ENCODE measurements at places on chromosomes 7 and 10. TPM values are rescaled to one million over a fixed set of nuclear protein-coding genes. Genes with fewer than 3 reads are reported as not detected.

DNA sequence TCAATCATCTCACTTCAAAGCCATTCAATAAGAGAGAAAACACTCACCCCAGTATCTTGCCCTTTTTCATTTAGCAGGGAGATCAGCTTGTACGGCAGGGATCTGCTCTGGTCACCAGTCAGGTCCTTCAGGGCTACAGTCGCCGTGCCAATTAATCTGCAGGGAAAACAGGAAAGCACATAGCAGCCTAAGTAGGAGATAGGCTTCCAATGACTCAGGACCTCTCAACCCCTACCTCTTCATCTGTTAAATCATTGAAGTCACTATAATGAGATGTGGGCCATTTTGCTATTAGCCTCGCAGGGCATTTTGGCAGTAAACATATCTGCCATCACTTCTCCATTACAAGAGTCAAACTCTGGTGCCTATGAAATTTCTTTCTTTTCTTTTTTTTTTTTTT is 50.8 kb downstream of the MYOF start:
- no peaks in the 10 kb centered on the region for H3K4me1 ChIP-seq
- no peaks in the 10 kb centered on the region for H3K36me3 ChIP-seq
- no peak overlapping the region for H3K4me3 ChIP-seq
- no peaks in the 10 kb centered on the region for H3K27me3 ChIP-seq
- no peak for DNase-seq

DNA sequence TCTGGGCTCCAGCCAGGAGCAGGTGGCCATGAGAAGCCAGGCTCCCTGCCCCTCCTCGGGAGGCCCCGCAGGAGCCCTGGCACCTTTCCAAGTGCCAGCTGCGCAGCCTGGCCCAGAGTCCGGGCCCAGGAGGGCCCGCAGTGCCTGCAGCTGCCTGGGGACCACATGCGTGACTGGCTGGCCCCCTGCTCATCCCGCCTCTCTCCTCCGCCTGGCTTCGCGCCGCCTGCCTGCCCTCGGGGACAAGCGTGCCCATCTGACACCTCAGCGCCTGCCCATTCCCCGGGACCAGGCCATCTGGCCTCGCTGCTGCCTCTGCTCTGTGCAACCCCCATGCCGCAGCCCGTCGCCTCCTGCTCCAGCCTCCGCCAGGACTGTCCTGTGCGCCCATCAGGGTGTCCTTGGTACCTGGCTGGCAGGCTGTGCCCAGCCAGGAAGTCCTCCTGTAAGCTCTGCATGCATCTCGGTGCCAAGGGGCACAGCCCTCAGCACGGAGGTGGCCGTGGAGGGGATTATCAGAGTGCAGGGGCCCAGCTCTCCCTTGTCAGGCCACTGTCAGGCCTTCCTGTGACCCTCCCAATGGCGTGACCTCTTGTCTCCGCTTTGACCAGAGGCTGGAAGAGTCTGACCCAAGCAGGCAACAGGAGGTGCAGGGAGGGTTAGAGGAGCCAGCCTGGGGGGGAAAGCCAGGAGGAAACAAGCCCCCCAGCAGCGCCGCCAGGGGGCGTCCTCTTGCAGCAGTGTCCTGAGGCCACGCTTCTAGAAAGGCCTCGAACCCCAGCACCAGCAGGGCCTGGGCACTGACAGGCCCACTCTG is 50.5 kb downstream of the TMEM209 start:
- peaks cover 27% of the 10 kb centered on the region for H3K4me1 ChIP-seq
- peaks cover under 1% of the 10 kb centered on the region for H3K36me3 ChIP-seq
- H3K27me3 ChIP-seq: no peaks in the 10 kb centered on the region
- no peak overlapping the region for H3K4me3 ChIP-seq
- peak overlapping the region; percentile 10 for H3K27ac ChIP-seq

DNA sequence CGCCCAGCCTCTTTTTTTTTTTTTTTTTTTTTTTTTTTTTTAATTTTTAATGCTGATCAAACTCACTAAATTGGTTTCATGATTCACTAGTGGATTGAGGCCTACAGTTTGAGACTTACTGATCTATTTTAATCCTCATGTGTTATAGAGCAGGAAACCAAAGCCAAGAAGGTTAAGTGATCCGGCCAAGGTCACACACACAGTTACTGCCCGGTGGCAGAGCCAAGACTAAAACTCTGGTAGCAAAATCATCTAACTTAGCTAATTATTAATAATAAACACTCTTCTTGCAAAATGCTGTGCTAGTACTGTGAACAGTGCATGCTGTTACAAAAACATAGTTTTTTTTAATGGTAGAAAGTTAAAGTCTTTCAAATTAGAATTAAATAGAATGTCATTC is 188.3 kb upstream of the NFE2L3 start:
- H3K27ac ChIP-seq: no peak overlapping the region
- H3K4me3 ChIP-seq: no peak overlapping the region
- no peaks in the 10 kb centered on the region for H3K4me1 ChIP-seq
- H3K27me3 ChIP-seq: no peaks in the 10 kb centered on the region

DNA sequence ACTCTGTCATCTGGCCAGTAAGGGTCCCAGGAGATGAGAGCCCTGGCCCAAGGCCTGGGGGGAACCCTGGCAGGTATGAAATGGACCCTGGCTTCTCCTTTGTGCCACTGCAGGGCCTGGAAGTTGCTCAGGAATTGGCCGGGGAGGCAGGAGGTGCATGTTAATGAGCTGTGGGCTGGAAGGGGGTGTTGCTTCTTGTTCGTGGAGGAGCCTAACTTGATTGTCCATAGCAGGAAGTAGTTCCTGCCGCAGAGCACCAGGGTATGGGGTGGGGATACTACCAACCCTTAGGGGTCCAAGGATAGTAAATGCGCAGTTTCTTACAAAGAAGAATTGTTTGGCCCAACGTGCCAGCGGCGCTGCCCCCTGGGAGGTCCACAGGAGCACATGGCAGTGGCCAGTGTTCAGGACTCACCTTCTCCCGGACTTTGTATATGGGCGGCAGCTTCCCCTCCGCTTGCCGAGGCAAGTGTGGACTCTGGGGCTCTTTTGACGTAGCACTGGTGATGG is 21.5 kb downstream of the TEX36 start:
- no peaks in the 10 kb centered on the region for H3K36me3 ChIP-seq
- H3K4me1 ChIP-seq: no peaks in the 10 kb centered on the region
- H3K4me3 ChIP-seq: no peak overlapping the region
- DNase-seq: no peak

GRCh38 chr10:86229376-86229775 is 137.2 kb downstream of the GRID1 start:
- H3K27me3 ChIP-seq: no peaks in the 10 kb centered on the region
- peaks cover 52% of the 10 kb centered on the region for H3K4me1 ChIP-seq
- DNase-seq: no peak
- no peak overlapping the region for H3K27ac ChIP-seq
- no peak overlapping the region for H3K4me3 ChIP-seq
- no peaks in the 10 kb centered on the region for H3K36me3 ChIP-seq

The C10orf67 gene
- 1.0 TPM for total RNA-seq

All from spinal cord (tissue), 10 donors.